ENCODE measurements at places on chromosomes 13 and 19. TPM values are rescaled to one million over a fixed set of nuclear protein-coding genes. Genes with fewer than 3 reads are reported as not detected.
A peak's percentile ranks its signal among the peaks of the same experiment; 100 is the strongest.

- DNase-seq, result no peak
Measured at GRCh38 chr13:20231839-20232555, at the start of gene GJB6. TSS of gene GJB6 (minus strand) at chr13:20232319. CDS start at chr13:20223480, 8,839 bp downstream.

- DNase-seq, result no peak
Measured at GRCh38 chr13:38213314-38213713, 136.3 kb upstream of the UFM1 start.

- DNase-seq, result peak; percentile 75
Measured at GRCh38 chr13:43878892-43879754, at the start of gene CCDC122. TSS of gene CCDC122 (minus strand) at chr13:43879740. CDS start at chr13:43869376, 10,364 bp downstream.

SMIM44 gene
- not detected for total RNA-seq

RGCC gene
- total RNA-seq, result 135 TPM

LINGO3 gene
- total RNA-seq, result 0.24 TPM

SCN1B gene
- 1.1 TPM for total RNA-seq

ZNF382 gene
- total RNA-seq, result 10.8 TPM
